ENCODE measurements at places on chromosomes 6 and 20. TPM values are rescaled to one million over a fixed set of nuclear protein-coding genes. Genes with fewer than 3 reads are reported as not detected.

DNA sequence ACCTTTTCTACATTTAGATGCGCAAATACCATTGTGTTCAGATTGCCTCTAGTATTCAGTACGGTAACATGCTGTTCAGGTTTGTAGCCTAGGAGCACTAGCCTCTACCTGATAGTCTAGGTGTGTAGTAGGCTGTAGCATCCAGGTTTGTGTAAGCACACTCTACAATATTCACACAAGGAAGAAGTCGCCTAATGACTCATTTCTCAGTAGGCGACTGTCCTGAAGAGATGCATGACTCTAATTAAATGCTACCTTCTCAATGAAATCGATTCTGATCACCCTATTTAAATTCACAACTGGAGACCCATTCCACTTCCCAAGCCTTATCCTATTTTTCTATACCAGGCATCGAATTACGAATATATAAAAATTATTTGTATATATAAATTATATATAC lies 1.3 kb downstream of the MCUR1 start:
- DNase-seq: no peak

- DNase-seq: no peak
Measured at GRCh38 chr6:88442737-88443136, 276.6 kb upstream of the CNR1 start.

GRCh38 chr20:50438986-50439407 lies 71.2 kb upstream of the PTPN1 start:
- DNase-seq: no peak

DNA sequence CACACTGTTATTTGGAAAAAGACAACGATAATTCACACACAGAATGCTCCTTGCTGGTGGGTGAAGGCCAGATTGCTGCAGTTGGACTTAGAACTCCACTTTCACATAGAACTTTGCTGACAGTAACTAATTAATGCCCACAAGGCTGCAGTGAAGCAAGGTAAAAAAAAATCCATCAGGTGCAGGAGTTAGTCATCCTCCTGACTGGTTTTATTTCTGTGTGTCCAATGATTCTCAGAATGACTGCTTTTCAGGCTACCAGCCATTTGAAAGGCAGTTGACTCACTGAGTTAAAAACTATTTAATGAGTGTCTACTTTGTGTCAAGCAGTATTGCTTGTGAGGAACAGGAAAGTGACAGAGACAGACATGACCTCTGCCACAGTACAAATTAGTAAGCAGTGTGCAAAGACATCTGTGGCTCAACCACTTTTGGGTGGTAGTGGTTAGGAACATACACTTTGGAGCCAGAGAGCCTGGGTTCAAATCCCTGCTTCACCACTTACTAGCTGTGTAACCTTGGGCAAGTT lies 41.9 kb downstream of the ELOVL5 start:
- DNase-seq: no peak

- no peak for DNase-seq
Measured at GRCh38 chr6:101992286-101992685, 598.8 kb downstream of the GRIK2 start.

DNA sequence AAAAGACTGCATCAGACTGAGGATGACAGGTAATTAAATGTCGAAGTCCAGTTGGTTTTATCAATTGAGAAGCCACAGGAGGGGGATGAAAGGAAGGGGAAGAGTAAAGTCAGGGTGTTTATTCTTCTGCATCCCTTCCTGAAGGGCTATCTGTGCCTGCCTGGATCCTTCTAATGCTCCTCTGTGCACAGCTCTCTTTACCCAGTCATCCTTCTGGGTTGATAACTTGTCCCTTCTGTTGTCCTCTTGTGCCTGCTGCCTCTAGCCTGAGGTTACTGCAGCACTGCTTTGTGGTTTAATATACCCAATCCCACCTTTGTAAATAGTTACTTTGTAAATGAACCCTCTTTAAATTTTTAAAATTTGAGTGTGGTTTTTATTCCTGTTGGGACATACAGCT lies 1127.3 kb downstream of the EPHA7 start:
- DNase-seq: no peak

- peak; percentile 81 for DNase-seq
Measured at GRCh38 chr20:40860487-40860902, 168.1 kb upstream of the TOP1 start.

DNA sequence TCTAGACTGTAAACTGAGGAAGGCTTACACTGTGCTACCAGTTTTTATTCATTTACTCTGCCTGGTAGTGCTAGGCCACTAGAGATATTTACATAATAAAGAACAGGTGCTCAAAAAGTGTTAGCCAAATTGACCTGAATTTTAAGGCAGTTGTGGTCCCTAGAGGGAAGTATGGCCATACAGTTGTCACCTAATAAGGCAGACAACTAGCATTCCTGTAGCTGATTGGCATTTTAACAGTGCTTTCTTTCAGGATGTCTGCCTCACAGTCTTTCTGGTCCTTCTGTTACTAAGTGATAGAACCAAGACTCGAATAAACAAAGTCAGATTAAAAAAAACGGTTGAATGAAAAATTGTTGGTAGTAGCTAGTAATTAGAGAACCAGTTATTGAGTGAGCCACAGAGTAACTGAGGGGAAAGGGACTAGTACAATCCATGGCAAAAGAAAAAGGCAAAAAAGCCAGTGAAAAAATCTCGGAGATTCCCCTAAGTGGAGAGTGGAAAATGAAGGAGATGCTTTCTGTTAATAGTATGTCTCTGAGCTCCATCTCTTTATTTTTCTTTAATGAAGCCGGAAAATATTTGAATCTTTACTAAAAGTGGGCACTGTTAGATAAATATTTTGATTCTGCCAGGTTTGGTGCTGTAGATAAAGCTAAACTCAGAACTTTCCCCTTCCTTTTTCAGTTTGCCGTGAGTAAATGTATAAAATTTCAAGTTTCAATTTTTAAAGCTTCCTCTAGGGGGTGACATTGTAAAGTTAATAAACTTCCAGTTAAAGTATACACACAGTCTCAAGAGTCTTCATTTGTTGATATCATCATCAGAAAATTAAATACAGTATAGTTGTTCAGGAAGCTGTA lies 9.1 kb downstream of the VTA1 start:
- DNase-seq: peak; percentile 46

GRCh38 chr6:131756039-131756438 lies 45.2 kb upstream of the CTAGE9 start:
- DNase-seq: no peak

- no peak for DNase-seq
Measured at GRCh38 chr6:167058261-167058660, 59.1 kb downstream of the CEP43 start.

DNA sequence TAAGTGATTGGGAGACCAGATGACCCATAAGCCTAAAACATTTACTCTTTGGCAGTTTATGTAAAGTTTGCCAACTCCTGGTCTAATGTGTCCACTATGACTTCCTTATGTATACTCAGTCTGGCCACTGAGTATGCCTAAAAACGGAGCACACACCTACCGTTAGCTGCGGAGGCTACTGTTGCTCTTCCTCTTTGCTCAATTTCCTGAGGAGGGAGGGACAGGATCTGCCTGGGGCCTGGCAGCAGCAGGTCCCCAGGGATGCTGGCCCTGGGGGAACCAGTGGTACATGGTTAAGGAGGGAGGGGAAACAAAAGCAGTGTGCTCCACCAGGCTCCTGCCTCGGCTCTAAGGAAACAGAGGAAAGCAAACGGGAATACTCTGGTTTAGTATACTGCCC lies 113.5 kb downstream of the CDYL start:
- no peak for DNase-seq

GRCh38 chr6:143111443-143111842 lies 50.8 kb downstream of the AIG1 start:
- no peak for DNase-seq

DNA sequence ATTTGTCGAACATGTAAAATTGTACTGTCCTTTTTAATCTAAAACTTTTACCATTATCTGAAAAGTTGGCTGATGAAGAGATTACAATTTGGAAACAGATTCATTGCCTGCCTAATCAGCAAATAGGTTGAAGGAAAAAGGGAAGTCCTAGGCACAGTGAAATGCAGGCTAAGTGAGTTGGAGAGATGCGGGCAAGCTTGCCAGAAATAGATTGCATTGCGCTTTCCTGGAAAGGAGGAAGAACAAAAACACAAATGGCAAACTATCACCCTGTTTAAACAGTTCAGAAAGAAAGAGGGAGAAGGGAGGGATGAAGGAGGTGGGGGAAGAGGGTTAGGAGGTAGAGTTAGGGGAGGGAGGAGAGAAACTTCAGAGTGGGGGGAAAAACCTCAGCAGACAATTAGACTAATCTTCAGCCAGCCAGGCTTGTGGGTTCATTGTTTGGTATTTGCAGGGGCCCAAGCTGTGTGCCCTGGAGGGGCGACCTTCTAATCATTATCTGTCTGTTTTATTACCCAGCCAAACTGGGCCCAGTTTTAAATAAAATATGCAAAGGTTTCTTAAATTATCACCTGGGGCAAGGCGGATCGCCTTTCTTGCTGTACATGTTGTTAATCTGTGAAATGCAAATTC lies 465.2 kb downstream of the TFAP2B start:
- no peak for DNase-seq

- no peak for DNase-seq
Measured at GRCh38 chr6:75438013-75438431, 55.6 kb downstream of the FILIP1 start.

GRCh38 chr6:12483712-12484111 lies 193.6 kb downstream of the EDN1 start:
- no peak for DNase-seq

DNA sequence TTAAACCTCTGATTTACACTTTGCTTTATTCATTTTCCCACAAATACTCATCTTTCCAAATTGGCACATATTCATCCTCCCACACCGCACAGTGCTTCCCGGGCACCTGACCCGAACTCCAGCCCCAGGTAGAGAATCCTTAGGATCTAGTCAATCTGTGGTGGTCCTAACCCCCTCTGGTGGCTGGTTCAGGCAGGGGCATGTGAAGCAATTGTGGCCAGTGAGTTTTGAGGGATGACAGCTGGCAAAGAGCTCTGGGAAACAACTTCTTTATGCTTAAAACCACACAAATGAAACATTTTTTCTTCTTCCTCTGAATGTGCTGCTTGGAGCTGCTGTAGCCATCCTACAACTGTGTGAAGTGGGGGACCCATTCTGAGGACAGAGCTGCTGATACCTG lies 54.7 kb downstream of the ELOVL5 start:
- peak; percentile 35 for DNase-seq

- no peak for DNase-seq
Measured at GRCh38 chr6:44932651-44933091, 395.5 kb upstream of the RUNX2 start.

GRCh38 chr6:20873425-20874190 lies 339.4 kb downstream of the CDKAL1 start:
- DNase-seq: peak; percentile 37

GRCh38 chr20:9103955-9104354 lies 35.1 kb downstream of the PLCB4 start:
- no peak for DNase-seq

GRCh38 chr20:35690265-35690664 lies 8.9 kb downstream of the NFS1 start:
- no peak for DNase-seq

DNA sequence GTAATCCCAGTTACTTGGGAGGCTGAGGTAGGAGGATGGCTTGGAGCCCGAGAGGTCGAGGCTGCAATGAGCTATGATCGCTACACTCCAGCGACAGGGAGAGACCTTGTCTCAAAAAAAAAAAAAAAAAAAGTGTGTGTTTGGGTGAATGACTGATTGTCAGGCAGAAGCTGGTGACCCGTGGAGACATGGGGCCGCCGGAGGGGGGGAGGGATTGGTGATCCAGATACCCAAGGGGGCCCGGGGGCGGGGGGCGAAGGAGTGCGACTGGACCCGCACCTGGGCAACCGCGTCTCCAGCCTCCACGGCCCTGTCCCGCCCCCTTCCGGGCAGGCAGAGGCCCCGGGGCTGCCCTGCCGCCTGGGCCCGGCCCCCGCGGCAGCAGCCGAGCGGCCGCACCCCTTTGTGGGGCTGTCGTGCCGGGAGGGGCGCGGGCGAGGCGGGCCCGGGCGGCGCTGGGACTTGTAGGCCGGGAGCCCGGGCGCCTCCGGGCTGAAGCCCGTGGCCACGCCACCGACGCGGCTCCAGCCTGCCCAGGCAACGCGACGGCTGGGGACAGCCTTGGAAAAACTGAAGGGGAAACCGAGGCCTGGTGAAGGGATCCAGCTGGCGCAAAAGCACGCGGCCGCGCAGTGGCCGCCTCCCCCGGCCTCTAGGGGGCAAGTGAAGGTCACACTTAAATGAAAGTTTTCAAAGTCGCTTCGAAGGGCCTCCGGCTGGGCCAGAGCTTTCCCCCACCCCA lies 2.1 kb upstream of the RBM38 start:
- peak; percentile 81 for DNase-seq

DNA sequence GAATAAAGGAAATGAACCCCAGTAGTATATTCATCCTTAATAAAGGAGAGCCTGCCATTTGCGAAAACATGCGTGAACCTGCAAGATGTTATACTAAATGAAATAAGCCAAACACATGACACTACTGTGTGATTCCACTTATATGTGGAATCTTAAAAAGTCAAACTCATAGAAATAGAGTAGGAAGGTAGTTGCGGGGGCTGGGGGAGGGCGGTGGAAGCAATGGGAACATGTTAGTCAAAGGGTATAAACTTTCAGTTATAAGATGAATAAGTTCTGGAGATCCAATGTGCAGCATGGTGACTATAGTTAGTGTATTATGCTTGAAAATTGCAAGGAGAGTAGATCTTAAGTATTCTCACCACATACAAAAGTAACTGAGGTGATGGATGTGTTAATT lies 72.9 kb downstream of the ANKRD6 start:
- no peak for DNase-seq

DNA sequence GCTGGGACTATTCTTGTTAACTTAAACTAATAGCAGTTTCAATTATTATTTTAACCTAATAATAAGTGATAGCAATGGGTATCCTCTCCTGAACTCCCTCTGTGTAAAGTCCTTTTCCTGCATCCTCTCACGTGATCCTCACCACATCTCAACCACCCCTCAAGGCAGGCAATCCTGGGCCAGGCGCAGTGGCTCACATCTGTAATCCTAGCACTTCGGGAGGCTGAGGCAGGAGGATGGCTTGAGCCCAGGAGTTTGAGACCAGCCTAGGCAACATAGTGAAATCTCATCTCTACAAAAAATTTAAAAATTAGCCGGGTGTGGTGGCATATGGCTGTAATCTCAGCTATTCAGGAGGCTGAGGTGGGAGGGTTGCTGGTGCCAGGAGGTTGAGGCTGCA lies 23.7 kb downstream of the MAP1LC3A start:
- DNase-seq: no peak

Gene BTN1A1
- total RNA-seq: not detected

Gene C6orf52
- 10.9 TPM for total RNA-seq

Gene TUBB2B
- total RNA-seq: 83.9 TPM

Gene SLC24A3
- 1.7 TPM for total RNA-seq

Gene SLC17A3
- total RNA-seq: not detected

Gene TTK
- total RNA-seq: 45.2 TPM

Gene SIRPG
- not detected for total RNA-seq

Gene PERP
- total RNA-seq: 37.2 TPM

Gene UTRN
- total RNA-seq: 93.8 TPM

Gene CGAS
- total RNA-seq: not detected

Gene RAD21L1
- 0.33 TPM for total RNA-seq

Gene PHF10
- 26.0 TPM for total RNA-seq

Gene ATG5
- total RNA-seq: 20.2 TPM

Gene HTR1E
- total RNA-seq: not detected

Gene FLRT3
- total RNA-seq: 2.5 TPM

Gene PIM1
- total RNA-seq: 21.5 TPM

Gene MUCL3
- not detected for total RNA-seq

Gene KHDC1L
- total RNA-seq: not detected
